Hippocampal formation (tissue), 2 donors: ENCODE measurements at places on chromosomes 16 and 17.

GRCh38 chr17:82963104-82963950 is 116.1 kb upstream of the METRNL start:
- peak; percentile 32 for DNase-seq

GRCh38 chr16:56995136-56995805 is 5.9 kb downstream of the NLRC5 start:
- no peak for DNase-seq

DNA sequence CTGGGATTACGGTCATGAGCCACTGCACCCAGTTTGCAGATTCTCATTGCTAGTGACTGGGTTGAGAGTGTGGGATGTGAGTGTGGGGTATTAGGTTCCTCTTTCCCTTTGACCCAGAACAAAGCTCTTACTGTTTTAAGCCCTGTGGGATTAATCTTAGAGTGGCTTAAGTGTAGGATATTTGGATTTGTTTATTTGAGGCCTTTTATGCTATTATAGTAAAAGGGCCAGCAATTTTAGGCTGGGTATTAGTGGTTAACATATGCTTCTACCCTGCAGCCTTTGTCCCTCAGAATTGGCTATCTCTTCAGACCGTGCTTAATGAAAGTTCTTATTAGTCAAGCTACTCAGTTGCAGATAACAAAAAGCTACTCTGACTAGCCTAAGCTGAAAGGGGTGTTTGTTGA is 3.2 kb downstream of the SGF29 start:
- no peak for DNase-seq

- no peak for DNase-seq
Measured at GRCh38 chr17:19379361-19380065, 1.2 kb downstream of the MAPK7 start.

DNA sequence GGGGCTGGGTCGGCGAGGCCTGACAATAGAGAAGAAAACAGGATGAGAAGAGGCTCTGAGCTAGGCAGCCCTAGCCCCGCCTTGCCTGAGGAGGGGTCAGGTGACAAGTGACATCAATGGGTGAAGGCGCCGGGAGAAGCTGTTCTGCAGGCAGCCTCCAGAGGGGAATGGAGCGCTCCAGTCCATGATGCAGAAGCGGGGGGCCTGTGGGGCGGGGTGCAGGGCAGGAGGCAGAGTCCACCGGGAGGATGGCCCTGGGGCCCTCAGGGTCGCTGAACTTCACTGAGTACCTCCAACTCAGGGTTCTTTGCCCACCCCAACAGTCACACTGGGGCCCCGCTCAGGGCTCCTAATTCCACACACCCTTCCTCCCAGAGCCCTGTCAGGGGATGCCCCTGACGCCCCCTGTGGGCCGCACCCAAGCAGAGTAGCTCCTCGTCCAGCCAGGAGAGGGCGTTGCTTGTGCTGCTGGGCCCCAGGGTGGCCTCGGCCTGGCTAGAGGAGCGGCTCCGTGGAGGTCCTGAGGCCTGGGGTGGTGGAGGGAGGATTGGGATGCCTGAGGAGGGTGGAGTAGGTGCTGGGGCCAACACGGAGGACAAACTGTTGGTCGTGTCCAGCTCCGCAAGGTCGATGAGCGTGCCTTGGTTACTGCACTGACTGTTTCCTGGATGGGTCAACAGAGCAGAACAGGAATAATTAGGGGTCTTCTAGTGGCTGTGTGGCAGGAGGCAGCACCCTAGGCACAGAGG is 20.8 kb downstream of the GGA3 start:
- no peak for DNase-seq

DNA sequence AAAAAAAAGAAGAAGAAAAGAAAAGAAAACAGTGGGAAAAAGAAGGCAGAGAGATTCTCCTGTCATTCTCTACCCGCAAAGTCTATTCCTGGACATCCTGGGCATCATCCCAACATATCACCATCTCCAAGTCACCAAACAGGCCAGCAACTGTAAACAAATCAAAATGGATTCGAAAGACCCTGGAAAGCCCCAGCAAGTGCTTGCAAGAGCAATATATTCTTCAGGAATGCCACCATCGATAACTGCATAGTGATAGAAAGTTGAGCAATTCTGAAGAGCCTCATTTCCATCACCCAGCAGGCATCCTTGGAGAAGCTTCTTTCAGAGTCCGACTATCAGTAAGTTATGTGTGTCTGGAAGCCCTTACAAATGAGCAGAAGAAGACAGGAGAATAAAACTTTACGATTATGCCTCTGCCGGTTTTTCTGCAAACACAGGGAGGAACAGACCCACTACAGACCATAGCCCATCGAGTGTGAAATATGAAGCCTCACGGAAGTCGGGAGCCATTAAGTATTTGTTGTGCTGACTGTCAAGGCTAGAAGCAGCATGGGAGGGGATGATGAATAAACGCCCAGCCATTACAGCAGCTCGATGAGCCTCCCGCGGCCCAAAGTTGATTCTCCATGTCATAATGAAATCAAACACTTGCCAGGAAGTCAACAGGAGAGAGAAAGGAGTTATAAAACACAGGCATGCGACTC is 64.5 kb upstream of the SEC14L1 start:
- DNase-seq: no peak

- no peak for DNase-seq
Measured at GRCh38 chr16:86951831-86952598, 365.2 kb downstream of the C16orf95 start.

DNA sequence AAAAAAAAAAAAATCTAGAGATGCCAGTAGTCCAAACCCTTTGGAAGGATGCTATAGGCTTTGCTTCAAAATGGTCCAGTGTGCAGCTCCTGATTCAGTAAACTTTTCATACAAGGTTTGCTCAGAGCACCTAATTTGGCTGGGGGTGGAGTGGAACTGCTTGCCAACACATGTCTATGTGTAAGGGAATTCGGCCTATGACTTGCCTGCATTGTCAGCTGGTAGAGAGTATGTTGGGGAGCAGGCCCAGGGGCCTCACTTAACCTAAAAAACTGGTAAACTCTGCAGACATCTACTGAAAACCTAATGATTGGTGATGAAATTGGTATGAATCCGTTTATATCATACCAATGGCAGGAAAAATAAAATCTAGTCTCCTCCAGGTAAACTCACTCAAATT is 1.5 kb upstream of the MFSD6L start:
- DNase-seq: no peak

DNA sequence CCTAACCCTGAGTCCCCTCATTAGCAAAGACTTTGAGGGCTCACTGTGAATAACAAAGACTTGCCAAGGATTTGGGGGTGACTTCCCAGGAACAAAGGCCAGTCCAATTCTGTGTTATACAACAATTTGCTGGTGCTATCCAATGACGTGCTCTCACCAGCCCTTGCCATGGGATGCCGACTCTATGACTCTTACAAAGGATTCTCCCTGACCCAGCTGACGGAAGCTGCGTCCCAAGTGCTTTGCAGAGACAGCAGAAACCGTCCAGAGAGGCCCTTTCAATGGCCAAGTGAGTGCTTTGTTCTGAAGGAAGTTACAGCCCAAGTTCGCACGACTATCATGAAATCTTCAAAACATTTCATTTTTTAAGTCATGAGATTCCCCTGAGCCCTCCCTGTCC is 345.3 kb upstream of the TNRC6C start:
- no peak for DNase-seq

DNA sequence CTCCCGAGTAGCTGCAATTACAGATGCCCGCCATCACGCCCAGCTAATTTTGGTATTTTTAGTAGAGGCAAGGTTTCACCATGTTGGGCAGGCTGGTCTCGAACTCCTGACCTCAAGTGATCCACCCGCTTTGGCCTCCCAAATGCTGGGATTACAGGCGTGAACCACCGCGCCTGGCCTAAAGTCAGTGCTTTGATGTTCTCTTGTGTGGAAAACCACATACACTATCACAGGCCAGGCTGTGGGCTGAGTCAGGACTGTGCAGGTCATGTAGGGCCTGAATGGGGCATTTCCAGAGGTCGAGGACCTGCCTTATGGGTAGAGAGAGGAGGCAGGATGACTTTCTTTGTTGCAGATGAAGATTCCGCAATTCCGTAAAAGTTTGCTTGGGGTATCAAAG is 5.1 kb upstream of the MT3 start:
- DNase-seq: no peak

GRCh38 chr17:56603486-56604238 is 10.2 kb downstream of the NOG start:
- no peak for DNase-seq

DNA sequence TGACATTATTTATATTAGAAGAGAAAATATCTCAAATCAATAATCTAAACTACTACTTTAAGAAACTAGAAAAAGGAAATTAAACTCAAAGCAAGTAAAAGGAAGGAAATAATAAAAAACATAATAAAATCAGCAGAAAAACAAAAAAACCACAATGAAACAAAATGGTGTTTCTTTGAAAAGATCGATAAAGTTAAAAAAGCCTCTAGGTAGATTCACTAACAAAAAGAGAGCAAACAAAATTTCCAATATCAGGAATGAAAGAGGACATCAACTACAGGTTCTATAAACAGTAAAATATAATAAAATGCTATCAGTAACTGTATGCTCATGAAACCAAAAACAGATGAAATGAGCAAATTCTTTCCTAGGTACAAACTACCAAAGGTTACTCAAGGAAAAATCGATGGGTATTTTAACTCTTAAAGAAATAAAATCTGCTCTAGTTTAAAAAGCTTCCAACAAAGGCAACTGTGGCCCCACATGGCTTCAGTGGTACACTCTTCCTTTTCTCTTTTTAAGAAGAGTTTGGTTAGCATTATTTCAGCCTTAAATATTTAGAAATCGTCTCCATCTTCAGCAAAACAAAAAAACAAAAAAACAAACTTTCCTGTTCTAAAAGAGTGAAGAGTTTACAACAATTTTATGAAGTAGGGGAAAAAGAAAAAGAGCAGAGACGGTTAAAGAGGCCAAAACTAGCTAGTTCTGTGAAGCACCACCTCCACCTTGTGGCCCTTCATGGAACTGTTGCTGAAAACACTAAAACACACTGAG is 102.2 kb downstream of the TRIM37 start:
- peak; percentile 54 for DNase-seq

DNA sequence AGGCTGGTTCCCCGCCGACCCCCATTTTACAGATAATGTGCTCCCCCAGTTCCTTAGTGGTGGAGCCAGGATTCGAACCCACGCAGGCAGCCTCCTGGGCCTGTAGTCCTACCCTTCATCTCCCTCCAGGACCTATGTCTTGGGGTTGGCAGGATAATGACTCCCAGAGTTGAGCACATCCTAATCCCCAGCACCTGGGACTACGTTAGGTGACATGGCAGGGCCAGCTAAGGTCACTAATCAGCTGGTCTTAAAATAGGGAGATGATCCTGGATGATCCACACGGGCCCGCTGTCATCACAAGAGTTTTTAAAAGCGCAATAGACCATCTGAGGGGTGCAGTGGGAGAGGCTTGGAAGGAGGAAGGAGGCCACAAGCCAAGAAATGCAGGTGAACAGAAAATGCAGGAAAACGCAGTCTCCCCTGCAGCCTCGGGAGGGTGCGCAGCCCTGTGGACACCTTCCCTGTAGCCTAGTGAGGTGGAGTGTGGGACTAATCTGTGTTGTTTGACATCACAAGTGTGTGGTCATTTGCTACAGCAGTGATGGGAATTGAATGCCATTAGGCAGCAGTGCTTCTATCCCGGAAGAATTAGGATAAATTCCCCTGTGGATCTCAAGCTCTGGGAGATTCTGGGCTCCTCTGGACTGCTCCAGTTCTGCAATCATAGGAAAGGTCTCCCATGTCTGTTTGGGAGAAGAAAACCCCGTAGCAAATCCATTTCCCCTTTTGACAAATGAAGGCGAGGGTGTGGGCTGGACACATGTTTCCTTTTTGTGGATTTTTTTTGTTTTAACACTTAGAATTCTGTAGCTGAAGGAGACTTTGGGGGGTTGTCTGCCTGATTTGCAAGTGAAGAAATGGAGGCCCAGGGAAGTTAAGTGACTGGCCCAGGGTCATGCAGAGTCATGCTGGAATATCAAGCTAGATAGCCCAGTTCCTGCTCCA is 297.7 kb downstream of the SEC14L1 start:
- no peak for DNase-seq

DNA sequence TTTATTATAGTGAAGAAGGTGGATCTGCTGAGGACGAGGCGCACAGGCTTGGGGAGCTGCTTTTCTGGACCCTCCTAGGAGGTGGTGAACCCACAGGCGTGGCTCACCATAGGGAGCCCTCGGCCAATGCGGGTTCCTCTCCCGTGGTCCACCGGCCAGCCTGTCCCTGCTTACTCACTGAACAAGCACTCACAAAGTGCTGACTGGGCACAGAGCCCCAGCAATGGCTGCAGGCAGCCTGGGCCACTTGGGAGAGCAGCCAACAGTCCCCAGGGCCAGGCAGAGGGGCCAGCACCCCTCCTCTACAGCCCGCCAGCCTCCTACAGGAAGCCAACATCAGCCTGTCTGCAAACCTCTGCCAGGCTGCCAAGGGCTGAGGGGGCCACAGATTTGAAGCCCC is 19.1 kb upstream of the NCBP3 start:
- peak; percentile 37 for DNase-seq

GRCh38 chr16:55297910-55298479 is 26.0 kb upstream of the IRX6 start:
- DNase-seq: no peak

GRCh38 chr17:81291662-81292061 is 3.4 kb downstream of the SLC38A10 start:
- no peak for DNase-seq

DNA sequence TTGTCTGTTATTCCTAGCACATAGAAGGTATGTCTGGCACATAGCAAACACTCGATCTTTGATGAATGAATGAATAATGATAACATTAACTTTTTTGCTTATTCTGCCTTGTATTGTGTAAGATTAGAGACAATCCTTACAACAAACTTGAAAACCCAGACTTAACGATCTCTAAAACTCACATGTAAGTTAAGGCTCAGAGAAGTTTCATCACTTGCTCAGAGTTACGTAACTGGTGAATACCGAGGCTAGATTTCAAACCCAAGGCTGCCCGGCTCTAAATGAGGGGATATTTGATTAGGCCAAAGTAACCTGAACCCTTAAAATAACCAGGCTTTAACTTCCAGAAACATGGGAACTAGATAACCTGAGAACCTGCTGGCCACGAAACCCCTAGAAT is 22.3 kb downstream of the CAPNS2 start:
- DNase-seq: no peak

GRCh38 chr16:88750854-88751253 is 34.2 kb downstream of the PIEZO1 start:
- no peak for DNase-seq

GRCh38 chr16:1762196-1762878 is 9.0 kb downstream of the NME3 start:
- no peak for DNase-seq

DNA sequence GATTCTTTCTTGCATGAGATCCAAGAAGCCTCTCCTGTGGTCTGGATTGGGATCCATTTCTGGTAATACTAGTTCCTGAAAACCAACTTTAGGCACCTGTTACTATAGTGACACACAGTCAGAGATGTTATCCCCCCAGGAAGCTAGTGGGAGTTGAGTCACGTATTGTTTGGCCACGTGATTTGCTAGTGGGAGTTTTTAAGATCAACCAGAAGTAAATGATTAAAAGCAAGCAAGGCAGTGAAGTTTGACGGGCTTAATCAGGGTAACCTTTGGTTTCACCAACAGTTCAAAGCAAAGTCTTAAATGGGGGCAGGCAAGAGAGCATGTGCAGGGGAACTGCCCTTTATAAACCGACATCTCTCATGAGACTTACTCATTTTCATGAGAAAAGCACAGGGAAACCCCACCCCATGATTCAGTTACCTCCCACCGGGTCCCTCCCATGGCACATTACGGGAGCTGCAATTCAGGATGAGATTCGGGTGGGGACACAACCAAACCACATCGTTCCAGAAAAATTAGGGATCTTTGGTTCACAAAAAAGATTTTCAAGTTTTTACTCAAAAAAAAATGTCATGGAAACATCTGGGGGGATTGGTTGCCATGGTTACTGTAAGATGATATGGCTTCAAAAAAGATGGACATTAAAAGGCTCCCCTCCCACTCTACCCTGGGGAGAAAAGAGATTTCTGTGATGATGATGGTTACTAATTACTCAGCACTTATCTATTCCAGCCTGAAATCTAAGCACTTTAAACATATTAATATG is 483.1 kb upstream of the ERCC4 start:
- DNase-seq: no peak
